ENCODE measurements at places on chromosomes 12 and 14. TPM values are rescaled to one million over a fixed set of nuclear protein-coding genes. Genes with fewer than 3 reads are reported as not detected.

DNA sequence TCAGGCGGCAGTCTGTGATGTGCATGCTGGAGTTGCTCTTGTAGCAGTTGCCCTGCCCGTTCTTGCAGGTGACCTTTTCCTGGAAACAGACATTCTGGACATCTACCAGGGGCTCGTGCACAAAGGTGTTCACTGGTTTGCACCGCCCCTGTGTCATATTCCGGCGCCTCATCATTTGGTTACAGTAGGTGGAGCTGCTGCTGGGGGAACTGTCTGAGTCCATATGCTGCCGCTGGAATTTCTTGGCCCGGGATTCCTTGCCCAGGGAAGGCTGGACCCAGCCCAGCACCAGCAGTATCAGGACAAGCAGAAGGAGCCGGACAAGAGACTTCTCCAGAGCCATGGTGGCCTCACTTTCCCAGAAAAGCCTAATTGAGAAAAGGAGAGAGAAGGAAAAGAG lies 918 bp downstream of the RNASE1 start:
- DNase-seq, result no peak

DNA sequence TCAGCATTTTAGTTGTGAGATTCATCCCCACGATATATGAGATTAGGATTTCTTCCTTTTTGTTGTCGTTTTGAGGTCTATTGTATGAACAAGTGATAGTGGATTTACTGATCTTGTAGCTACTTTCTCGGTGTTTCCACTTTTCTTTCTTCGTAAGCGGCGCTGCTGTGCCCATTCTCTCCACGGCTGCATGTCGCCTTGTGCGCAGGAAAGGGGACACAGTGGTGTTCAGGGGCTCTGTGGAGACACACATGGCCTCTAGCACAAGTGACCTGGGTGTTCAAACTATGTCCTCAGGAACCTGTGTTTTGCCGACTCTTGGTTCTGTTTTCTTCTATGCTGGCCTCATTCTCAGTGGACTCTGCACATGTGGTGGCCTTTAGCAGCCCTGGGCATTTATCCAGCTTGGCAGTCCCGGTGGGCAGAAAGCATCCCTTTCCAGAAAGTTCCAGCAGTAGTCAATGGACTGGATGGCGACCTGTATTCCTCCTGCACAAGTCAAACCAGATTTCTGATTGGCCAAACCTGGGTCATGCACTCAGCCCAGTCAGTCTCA lies 18.7 kb downstream of the CKAP4 start:
- DNase-seq, result no peak

DNA sequence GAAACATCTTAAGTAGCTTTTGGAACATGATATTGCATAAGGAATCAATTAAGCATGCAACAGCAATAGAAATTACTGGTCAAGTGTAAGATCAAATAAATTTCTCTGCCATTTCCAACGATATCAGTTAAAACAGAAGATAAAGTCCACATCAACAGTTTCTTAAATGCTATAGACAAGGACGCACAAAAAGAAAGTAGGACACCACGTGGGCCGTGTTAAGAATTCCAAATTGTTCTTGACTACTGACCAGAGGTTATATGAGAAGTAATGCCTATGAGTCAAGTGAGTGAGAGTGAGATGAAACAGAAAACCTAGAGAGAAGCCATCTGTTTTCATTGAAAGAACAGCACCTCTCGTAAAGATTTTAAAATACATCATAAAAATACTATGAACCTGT lies 318.2 kb downstream of the TMEM117 start:
- DNase-seq, result no peak

DNA sequence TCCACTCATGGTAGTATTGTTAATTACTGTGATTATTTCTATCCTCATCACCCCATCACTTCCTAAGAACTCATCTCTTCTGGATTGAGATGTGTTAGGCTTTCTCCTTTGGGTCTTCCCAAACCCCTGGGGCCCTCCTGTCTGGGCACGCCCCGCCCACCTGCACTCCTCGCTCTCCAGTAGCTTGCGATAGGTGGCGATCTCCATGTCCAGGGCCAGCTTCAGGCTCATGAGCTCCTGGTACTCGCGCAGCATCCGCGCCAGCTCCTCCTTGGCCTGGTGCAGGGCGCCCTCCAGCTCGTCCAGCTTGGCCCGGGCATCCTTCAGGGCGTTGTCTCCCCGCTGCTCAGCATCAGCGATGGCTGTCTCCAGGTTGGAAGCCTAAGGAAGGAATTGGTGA lies 6.8 kb downstream of the KRT71 start:
- no peak for DNase-seq

- DNase-seq, result no peak
Observed at GRCh38 chr12:95316798-95317197, 99.2 kb downstream of the VEZT start.

DNA sequence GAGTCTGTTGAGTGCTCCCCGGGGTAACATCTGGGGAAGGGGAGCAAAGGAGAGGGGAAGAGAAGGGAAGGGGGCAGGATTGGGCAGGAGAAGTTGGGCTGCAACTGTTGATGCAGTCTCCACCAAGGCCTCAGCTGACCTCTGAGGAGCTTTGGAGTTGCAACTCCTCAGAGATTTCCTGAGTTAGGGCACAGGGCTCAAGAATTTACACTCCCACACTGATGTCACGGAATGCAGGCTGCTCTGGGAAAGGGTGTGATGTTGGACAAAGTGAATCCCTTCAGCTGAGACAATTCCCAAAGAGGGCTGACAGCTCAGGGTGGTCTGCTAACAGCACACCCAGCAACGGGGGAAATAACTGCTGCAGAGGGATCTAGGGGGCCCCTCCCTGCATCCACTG lies 295.6 kb downstream of the PCNX1 start:
- no peak for DNase-seq

DNA sequence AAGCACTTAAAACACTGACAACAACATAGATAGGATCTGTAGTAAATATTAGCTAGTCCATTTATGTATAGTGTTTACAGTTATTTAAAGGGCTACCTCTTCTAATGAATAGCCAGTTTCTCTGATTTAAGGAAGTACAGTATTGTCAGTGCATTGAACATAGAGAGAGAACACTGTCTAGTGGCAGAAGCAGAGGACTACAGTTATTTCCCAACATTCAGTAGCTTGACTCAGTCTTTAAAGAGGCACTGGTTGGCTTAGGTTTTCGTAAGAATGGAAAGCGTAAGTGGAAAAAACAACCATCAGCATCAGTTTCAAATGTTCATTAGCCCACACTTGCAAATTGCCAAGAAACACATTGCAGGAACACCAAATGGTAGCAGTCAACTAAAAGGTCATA lies 125.0 kb upstream of the HMGA2 start:
- DNase-seq, result no peak

DNA sequence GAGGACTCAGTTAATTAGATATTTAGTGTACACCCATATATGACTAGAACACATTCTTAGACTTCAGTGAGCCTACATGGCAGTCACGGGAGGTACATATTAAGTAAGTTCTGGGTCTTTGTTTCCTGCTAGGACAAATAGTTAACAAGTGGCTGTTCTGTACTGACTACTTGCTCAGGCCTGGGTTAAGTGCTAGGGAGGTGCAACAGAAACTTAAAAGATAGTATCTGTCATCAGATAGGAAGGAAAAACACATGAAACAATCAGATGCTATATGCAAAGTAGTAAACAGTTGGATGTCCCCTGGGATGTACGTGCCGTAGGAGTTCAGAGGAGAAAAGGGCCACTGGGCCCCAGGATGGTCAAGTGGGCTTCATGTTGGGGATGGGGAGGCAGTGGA lies 59.5 kb downstream of the SLC4A8 start:
- no peak for DNase-seq

- no peak for DNase-seq
Observed at GRCh38 chr12:42564556-42564955, 25.0 kb downstream of the PRICKLE1 start.

GRCh38 chr14:51304438-51304837 lies 64.4 kb downstream of the TMX1 start:
- DNase-seq, result no peak

- no peak for DNase-seq
Observed at GRCh38 chr12:106249411-106250135, 1.8 kb upstream of the CKAP4 start.

- no peak for DNase-seq
Observed at GRCh38 chr14:36998686-36999085, 173.7 kb downstream of the SLC25A21 start.

GRCh38 chr12:107513184-107513583 lies 172.4 kb upstream of the PWP1 start:
- no peak for DNase-seq

GRCh38 chr14:27372771-27373170 lies 774.9 kb upstream of the NOVA1 start:
- no peak for DNase-seq

DNA sequence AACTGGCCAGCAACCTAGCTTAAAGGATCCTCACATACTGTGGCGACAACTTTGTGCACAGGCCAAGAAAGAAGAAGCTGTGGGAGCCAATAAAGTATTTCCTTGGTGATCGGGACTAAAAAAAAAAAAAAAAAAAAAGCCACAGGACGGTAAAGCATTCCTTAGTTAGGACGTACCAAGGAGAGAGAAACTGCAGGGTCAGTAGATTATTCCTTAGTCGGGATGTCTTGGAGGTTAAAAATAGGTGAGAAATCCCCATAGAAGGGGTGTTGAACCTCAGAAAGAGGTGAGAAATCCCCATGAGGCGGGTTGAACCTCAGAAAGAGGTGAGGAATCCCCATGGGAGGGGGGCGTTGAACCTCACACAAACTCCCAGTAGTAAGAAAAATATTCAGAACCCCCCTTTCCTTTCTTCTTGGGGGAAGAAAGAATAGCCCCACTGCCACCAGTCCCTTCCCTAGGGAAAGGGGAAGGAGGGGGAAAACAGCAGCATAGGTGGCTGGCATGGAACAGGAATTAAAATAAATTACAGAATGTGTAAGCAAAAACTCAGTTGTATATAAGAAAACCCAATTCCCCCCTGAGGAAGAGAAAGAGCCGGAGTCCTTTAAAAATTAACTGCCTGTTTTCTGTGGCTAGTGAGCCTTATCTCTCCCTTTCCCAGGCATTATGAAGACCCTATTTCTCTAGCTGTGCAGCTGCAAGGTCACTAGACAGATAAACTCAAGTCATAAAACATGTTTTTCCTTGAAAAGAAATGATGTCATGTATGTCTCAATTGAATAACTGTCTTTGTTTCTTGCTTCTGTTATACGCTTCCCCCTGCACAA lies 26.8 kb downstream of the KLRK1 start:
- DNase-seq, result no peak

DNA sequence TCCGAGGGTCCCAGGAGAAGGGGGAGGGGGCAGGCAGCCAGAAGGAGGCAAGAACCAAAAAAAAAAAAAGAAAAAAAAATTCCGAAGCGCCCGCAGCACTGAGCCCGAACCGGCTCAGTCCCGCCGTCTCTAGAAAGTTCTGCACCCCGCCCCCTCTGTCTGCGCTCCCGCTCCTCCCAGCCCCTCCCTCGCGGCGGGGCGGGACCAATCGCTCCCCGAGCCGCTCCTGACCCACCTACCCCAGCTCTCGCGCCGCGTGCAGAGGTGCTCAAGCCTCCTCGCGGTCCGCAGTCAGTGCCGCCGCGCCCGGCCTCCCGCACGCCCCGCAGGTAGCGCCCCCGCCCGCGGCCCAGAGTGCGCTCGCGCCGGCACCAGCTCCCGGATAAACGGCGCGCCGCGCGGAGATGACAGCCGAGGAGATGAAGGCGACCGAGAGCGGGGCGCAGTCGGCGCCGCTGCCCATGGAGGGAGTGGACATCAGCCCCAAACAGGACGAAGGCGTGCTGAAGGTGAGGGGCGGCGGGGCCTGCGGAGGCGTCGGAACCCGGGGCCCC lies at the start of gene FKBP4:
Gene FKBP4, plus strand, starts transcription at position 235 of the 554 bp plus-strand sequence. Its CDS starts 170 bp downstream, at position 405.
- DNase-seq, result peak; percentile 86

GRCh38 chr14:69037790-69038454 lies 58.8 kb upstream of the ACTN1 start:
- no peak for DNase-seq

DNA sequence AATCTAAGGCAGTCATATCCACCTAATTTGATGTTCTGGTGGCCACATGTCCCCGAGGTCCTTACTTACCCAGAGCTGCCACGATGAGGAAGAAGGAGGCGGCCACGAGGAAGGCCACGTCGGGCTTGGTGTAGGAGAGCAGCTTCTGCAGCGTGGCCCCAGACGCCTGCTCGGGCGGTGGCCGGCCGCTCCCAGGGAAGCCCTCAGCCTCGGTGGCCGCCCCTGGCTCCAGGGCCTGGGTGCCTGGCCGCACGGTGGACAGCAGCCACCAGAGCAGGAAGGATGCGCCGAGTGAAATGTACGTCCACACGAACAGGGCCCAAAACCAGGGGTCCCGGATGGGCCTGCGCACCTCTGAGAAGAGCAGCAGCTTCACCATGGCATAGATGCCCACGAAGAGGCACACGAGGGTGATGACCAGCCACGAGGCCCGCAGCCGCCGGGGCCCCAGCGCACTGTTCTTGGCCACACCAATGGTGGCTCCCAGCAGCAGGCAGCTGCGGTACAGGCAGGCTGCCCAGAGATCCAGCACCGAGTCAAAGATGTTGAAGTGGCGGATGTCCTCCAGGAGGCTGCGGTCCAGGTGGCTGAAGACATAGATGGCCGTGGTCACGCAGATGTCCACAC lies 6.6 kb downstream of the ABCB9 start:
- no peak for DNase-seq

DNA sequence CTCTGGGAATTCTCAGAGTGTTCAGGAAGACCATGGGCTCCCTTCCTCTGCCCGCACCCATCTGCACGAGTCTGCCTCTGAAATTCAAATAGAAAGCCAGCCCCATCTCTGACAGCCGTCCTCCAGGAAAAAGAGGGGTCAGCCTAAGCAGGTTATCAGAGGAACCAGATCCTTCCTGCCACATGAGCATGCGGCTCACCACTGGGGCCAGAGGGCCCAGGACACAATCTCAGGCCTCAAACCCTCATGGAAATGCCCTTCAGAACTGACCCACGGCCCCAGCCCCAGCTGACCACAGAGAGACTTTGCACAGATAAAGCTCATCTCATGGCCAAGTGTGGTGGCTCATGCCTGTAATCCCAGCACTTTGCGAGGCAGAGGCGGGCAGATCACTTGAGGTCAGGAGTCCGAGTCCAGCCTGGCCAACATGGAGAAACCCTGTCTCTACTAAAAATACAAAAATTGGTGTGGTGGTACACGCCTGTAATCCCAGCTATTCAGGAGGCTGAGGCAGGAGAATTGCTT lies 23.2 kb downstream of the PXN start:
- DNase-seq, result no peak

DNA sequence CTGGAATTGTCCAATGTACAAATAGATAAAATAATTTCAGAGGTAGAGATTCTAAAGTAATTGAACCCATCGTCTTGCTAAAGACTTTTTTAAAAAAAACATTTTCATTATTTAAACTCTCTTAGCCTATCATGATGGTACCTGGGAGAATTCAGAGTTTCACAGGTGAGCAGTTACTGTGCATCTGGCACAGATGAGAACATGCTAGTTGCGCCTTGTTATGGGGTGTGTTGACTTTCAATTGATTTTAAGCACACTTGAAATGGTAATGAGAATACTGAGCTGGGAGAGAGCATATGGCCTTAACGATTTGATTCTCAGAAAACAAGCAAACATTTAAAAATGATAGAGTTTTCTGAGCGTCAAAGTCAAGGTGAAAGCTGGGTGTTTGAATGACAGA lies 66.6 kb downstream of the FLRT2 start:
- no peak for DNase-seq

Gene PTPN6
- total RNA-seq, result 609 TPM

Gene TFCP2
- 32.3 TPM for total RNA-seq

Gene TAS2R31
- total RNA-seq, result 4.4 TPM

Gene TCL1B
- not detected for total RNA-seq

Gene AICDA
- total RNA-seq, result not detected

Gene JPH4
- total RNA-seq, result not detected

Gene CCNB1IP1
- total RNA-seq, result 122 TPM

Gene ENDOU
- not detected for total RNA-seq
